ENCODE measurements at places on chromosomes 3 and 15. TPM values are rescaled to one million over a fixed set of nuclear protein-coding genes. Genes with fewer than 3 reads are reported as not detected.

The BRPF1 gene
- total RNA-seq, result 20.8 TPM

The LINGO1 gene
- total RNA-seq, result not detected

The GOLGA6L4 gene
- total RNA-seq, result 2.0 TPM

The DPPA2 gene
- not detected for total RNA-seq

The GOLGB1 gene
- 84.0 TPM for total RNA-seq

The MCF2L2 gene
- 0.67 TPM for total RNA-seq

The ROPN1B gene
- total RNA-seq, result not detected

The KLHDC8B gene
- total RNA-seq, result 9.1 TPM

The ACTRT3 gene
- total RNA-seq, result 1.7 TPM

The ELL3 gene
- 84.1 TPM for total RNA-seq

The TIGIT gene
- not detected for total RNA-seq

The NOX5 gene
- 0.13 TPM for total RNA-seq

The CYP8B1 gene
- not detected for total RNA-seq

The UCN2 gene
- total RNA-seq, result not detected

The WDR6 gene
- 96.7 TPM for total RNA-seq
